ENCODE measurements at places on chromosomes 7 and 10.

- DNase-seq: no peak
Observed at GRCh38 chr7:132347123-132347522, 229.1 kb downstream of the PLXNA4 start.

GRCh38 chr10:131834152-131834810 is 66.5 kb upstream of the PPP2R2D start:
- no peak for DNase-seq

DNA sequence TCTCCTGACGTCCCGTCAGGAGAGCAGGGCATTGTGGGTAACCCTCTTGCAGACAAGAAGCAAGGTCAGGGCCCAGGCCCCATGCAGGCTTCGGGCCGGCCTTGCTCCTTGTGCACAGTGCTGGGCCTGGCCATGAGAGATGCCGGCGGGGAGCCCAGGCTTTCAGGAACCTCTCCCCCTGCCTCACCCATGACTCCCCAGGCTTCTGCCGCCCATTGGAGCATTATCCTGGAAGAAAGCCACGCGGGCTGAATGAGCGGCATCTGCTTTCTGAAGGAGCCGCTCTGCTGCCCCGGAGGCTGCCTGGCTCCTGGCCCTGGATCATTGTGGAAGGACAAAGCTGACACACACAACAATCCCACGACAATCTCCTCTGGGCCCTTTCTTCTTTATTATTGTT is 233.5 kb downstream of the TCF7L2 start:
- DNase-seq: no peak

- DNase-seq: no peak
Observed at GRCh38 chr7:75861636-75862035, 17.2 kb upstream of the RHBDD2 start.

DNA sequence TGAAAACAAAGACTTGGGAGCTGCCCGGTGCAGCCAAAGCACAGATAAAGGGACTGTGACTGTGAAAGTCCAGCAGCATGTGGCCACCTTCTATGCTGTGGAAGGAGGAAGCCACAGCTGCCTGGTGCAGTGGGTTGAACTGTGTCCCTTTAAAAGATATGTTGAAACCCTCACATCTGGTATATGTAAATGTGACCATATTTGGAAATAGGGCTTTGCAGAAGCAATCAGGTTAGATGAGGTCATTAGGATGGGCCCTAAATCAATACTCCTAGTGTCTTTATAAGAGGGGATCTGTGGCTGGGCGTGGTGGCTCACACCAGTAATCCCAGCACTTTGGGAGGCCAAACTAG is 136.9 kb downstream of the GLI3 start:
- no peak for DNase-seq

All from kidney glomerular epithelial cell (primary cell).